ENCODE measurements at places on chromosomes 3 and 15.

- DNase-seq, result no peak
These were observed 250.8 kb downstream of the TBC1D5 start for GRCh38 chr3:17491601-17492000.

- DNase-seq, result no peak
These were observed 45.9 kb upstream of the CP start for GRCh38 chr3:149267565-149267964.

GRCh38 chr3:15889936-15890335 lies 92.2 kb upstream of the ANKRD28 start:
- no peak for DNase-seq

DNA sequence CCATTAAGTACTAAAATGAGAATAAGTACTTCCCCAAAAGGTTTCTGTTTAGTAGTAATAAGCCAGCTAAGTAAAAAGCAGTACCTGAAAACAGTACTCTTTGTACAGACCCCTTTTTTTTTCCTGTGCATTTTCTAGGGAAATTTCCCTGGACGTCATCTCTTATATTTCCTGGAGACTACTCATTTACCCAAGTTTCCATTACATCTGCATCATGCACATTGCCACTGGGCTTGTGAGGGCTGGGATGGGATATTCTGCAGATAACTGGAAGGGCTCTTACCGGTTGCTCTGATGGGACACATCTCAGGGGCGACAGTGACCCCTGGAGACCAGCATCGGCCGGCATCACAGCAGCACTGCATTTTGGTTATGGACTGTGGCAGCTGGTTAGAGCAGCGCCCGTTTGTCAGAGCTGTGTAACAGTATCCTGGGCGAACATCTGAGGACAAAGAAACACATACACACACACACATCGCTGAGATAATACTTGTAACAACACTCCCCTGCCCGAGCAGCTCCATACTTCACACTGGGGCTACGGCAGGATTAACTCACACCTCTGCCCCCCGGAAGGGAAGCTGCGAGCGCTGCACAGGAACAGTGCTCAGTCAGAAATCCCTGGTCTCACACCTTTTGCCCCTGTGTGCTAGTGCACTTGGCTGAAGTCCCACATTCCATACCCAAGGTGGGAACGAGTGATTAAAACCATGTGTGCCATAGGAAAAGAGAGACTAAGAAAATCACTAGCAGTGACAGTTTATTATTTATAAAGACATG lies 124.9 kb downstream of the FBN1 start:
- no peak for DNase-seq

DNA sequence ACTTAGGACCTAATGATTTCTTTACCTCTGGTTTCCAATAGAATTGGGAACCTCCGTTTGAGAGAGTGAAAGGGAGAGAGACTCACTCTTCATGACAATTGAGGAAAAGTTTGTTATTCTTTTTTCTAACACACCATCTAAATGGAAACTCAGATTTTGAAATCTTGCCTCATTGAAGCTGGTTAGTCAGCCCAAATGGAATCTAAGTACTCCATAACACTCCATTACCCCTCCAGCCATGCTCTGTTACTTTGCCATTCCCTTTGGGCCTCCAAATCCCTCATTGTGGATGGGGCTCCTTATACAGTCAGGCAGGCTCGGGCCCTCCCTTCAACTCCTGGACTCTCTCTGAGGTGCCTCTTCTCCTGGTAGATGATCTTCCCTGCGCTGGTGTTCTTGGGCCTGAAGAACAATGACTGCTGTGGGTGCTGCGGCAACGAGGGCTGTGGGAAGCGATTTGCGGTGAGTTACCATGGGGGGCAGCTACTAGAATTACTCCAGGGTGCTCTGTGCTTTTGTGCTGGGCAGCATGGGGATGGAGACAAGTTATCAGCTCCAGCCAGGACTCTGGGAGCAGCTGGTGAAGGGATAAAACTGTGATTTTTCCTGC lies 1.1 kb downstream of the TM4SF4 start:
- DNase-seq, result no peak

- DNase-seq, result no peak
These were observed 4.2 kb downstream of the TWF2 start for GRCh38 chr3:52234516-52235447.

DNA sequence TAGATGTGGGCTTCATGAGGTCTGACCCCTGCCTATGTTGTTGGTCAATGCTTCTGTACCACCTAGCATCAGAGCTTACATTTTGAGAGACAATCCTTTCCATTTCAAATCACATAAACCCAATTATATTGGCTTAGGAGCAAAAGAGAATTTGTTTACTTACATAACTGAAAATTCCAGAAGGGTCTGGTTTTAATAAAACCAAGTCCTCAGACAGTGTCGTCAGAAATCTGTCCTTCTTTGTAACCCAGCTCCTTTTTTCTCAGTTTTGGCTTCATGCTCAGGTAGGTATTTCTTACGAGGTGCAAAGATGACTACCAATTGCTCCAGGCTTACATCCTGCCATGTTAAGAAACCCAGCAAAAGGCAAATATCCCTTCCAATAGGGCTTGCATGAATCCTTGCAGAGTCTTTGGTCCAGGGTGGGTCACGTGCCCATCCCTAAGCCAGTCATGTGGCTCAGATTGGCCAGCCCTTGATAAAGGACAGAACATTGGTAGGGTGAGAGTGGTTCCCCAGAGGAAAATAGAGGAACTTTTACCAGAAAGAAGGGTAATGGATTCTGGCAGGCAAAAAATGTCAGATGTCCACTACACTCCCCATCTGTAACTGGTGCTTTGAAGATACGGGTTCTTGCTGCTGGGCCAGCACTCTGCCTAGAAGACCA lies 50.2 kb upstream of the VILL start:
- DNase-seq, result no peak

DNA sequence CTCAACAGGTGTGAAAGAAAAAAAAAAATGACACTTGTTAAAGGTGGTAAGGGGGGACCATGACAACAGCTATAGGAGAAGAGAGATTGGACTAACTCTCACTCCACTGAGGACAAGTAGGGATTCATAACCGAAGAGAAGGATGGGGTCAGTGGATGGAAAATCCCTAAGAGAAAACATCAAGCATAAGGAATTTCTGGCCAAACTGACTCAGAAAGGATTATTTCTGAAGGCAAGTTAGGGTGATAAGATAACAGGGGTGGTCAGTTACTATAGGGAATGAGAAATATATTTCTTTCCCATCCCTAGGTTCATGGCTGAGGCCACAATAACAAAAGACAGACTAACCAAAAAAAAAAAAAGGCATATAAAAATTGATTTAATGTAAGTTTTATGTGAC lies 9.5 kb upstream of the RARB start:
- DNase-seq, result no peak

- DNase-seq, result peak; percentile 41
These were observed 596 bp upstream of the LIMD1 start for GRCh38 chr3:45593708-45594601.

GRCh38 chr3:188446014-188446413 lies 292.1 kb downstream of the LPP start:
- no peak for DNase-seq

DNA sequence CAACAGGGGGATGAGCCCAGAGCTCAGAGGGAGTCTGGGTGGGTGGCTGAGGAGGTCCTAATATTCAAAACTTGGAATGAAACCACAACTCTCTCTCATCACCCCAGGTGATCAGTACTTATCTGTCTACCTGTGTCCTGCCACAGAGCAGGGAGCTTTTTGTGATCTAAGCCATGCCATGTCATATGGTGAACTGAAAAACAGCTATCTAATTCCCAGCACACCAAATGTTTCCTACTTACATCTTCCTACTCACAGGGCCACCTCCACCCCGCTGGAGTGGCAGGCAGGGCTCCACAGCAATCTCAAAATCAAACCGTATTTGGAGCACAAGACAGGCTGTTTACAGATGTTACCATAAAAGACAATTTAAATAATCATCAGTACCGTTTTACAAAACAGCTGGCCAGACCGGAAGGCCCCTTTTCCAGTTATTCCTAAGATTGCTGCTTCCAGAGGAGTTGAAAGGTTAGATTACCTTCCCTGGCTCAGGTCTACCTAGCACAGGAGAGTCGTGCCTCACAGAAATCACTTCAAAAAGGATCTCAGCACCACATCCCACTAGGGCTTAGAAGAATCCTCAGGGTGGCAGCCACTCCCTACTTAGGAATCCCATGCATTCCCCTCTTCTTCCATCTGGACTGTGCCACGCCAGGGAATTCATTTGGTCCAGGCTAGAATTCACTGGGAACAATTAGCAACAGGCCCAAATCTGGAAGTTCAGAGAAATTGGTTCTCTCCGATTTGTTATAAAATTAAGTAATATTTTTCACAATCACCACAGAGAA lies 226.6 kb upstream of the IL12A start:
- no peak for DNase-seq

DNA sequence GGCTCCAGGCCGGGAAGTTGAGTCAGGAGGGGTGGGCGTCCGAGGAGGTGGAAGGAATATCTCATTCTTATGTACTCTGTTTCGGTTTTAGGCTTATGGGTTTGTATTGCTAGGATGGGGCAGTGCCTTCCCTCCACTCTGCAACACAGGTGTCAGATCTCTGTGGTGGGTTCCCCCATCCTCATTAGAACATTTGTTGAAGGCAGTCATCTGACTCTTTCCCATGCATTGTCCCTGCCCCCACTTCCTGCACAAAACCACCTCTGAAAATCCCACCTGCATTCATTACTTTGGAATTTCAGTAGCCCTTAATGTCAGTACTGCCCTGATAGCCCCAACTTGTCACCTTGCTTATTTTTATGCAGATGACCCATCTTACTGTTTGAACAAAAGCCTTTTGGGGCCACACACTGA lies 29.5 kb downstream of the GYG1 start:
- DNase-seq, result no peak

GRCh38 chr3:31416980-31417379 lies 115.7 kb upstream of the STT3B start:
- DNase-seq, result no peak

DNA sequence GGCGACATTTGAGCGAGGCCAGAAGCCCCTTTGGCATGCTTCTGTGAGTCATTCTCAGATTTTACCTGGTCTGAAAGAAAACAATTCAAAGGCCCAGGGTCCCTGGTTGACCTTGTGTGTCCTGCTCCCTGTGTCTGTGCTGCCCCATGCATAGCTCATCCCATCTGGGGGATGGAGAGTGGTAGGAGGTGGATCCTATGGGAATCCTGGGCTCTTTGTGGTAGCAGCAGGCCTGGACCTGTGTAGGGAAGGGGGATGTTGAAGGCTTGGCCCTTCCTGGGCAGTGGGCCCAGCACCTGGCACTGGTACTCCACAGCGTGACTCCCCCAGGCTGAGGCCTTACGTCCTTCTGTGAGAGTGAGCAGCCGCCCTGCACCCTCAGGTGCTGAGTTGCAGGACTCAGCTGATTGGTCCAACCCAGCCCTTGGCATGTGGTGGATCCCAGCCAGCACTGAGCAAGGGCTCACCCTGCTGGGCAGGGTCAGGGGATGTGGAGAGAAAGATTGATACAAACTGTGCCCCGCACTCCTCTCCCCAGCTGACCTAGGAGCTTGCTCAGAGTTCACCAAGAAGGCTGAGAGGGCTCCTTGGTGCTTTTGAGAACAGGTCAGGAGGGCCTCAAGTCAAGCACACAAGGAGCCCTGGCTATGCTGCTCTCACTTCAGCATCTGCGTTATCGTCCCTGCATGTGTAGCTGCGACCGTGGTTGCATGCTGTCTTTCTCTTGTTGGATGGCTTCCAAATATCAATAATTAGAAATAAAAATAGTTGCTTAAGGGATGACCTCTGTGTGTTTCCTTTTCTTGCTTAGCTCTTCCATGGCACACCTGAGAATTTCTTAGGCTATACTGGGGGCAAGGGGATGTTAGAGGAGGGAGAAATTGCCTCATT lies 21.4 kb upstream of the JMJD7 start:
- no peak for DNase-seq

DNA sequence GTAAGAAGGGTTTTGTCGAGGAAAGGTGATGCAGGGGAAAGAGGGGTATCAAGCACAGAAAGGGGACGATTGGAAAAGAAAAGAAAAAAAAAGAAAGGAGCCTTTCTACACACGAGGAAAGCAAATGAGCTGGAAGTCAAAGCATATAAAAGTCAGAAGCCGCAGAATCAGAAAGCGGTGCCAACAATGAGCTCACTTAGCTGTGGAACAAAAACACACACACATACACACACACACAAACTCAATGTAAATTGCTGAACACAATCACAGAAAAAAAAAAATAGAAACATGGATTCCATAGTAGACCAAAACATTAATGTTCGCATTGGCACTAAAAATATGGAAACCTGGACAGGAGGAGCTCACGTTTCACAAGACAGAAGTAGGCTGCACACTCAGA lies 63.4 kb upstream of the FEZF2 start:
- no peak for DNase-seq

- peak; percentile 29 for DNase-seq
These were observed 643 bp upstream of the LMCD1 start for GRCh38 chr3:8500989-8501370.

DNA sequence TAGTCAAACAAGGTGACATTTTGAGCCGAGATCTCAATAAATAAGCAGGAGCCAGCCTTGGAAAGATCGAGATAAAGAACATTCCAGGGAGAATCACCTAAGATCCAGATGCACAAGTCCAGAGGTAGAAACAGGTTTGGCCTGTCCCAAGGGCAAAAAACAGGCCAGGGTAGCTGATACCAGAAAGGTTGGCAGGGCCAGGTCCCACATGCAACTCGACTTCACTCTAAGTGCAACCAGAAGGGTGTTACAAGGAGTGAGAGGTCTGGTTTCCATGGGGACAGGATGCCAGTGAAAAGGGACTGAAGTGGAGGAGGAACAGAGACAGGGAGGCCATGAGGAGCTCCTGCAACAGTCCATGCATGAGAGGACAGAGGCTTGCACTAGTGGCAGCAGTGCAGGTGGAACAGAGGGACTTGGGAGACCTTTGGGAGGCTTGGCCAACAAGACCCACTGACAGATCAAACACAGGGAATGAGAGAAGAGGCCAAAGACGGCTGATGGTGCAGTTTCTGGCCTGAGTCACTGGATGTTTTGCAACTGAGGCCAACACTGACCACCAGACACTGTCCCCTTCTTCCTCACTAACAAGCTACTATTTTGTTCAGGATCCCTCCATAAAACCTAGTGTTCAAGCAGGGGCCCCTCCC lies 5.2 kb downstream of the TPRA1 start:
- DNase-seq, result no peak

GRCh38 chr3:99767291-99767690 lies 50.4 kb upstream of the CMSS1 start:
- DNase-seq, result no peak

- no peak for DNase-seq
These were observed 192.0 kb downstream of the UBE2E2 start for GRCh38 chr3:23395115-23395514.

DNA sequence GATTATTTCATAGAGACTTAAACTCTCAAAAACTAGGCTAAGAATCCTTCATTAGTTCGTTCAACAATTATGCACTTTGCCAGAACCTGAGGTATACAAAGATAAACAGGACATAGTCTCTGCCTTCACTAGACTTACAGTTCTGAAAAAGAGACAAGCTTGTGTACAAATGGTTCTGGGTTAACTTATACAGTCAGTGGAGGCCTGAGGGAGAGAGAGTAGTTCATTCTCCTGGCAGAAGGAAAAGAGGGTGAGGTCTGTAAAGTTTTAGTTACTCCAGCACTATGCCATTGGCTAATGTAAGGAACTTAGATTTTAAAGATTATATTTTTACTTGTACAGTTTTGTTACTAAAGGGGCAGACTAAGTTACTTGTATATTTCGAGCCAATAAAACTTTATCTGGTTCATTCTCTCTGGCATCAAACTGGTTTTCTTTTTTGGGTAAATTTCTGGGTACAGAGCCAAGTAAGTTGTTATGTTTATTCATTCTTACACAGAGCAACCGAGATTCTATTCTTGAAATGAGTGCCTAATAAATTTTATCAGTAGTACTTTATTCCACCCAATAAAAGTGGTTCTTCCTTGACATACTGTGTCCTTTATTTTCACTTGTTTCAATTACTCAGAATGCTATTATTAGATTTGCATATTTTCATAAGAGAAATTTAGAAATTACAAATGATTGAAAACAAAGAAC lies 278.7 kb downstream of the TIGIT start:
- DNase-seq, result no peak

Data from hematopoietic multipotent progenitor cell (in vitro differentiated cells).